ENCODE measurements at places on chromosomes 16 and 17.

- DNase-seq = no peak
Observed at GRCh38 chr17:8628172-8628571, 2.4 kb downstream of the MYH10 start.

GRCh38 chr16:85210423-85211169, 98.3 kb upstream of the CIBAR2 start:
- no peak for DNase-seq

GRCh38 chr17:20083156-20083859, 74.1 kb downstream of the SPECC1 start:
- DNase-seq = no peak

- no peak for DNase-seq
Observed at GRCh38 chr17:80850817-80851216, 140.8 kb upstream of the CHMP6 start.

Data from SIG-M5 (cell line).